ENCODE measurements at places on chromosomes 1 and 21. TPM values are rescaled to one million over a fixed set of nuclear protein-coding genes. Genes with fewer than 3 reads are reported as not detected.

The TCHHL1 gene
- total RNA-seq = not detected

The MMEL1 gene
- total RNA-seq = not detected

The OR2M5 gene
- not detected for total RNA-seq

The CELA3B gene
- total RNA-seq = not detected

The AKT3 gene
- total RNA-seq = 14.3 TPM

The ITLN1 gene
- total RNA-seq = not detected

The DSCAM gene
- not detected for total RNA-seq

The MAP3K7CL gene
- 8.1 TPM for total RNA-seq

The IFI16 gene
- 43.5 TPM for total RNA-seq

The OR2L2 gene
- not detected for total RNA-seq

The RNU1-3 gene
- total RNA-seq = under 0.01 TPM

The DISC1 gene
- total RNA-seq = 4.7 TPM

The LAMB3 gene
- 6.2 TPM for total RNA-seq

The NKAIN1 gene
- total RNA-seq = 2.4 TPM

The OLIG2 gene
- not detected for total RNA-seq

The E2F2 gene
- total RNA-seq = 0.51 TPM

Data from mesangial cell (primary cell).